Stimulated activated CD4-positive, alpha-beta T cell treated with anti-CD3 and anti-CD28 coated beads, Interleukin-1b, Interleukin-23, amount 100 ng/mL, for 4 hours (primary cell): ENCODE measurements at places on chromosomes 2 and 18.

- peak; percentile 11 for DNase-seq
Observed at GRCh38 chr2:69741229-69741574, 732 bp upstream of the ANXA4 start.

- no peak for DNase-seq
Observed at GRCh38 chr2:181459621-181460021, 2.4 kb downstream of the ITGA4 start.

DNA sequence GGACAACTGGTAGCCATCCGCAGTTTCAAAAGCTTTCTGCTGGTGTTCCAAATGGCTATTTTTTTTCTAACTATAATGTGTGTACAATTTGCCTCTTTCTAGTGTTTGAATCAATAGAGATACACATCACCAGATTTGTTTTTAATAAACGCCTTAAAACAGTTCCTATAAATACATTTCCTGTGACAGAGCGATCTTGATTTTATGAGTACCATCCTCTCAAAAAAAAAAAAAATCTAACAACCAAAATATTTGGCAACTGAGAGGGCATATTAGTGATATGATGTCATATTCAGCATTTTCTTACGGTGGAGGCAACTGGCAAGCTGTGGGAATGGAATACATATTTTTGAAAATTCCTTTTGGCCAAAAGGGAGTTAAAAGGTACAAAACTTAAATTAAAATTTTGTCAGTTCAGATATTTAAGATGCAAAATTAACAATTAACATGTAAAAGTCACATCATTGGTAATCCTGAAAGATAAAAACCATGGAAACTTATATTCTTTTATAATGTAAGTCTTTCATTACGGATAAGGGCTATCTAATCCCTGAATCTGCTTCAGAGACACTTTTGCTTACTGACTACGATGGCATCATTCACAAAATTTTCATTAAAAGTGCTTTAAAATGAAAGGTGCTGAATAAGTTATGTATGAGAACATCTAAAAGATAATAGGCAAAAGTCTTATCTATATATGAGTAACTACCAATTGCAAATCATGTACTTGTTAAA, 268.4 kb downstream of the TCF4 start:
- no peak for DNase-seq

- no peak for DNase-seq
Observed at GRCh38 chr2:222452422-222452950, 28.1 kb downstream of the SGPP2 start.

DNA sequence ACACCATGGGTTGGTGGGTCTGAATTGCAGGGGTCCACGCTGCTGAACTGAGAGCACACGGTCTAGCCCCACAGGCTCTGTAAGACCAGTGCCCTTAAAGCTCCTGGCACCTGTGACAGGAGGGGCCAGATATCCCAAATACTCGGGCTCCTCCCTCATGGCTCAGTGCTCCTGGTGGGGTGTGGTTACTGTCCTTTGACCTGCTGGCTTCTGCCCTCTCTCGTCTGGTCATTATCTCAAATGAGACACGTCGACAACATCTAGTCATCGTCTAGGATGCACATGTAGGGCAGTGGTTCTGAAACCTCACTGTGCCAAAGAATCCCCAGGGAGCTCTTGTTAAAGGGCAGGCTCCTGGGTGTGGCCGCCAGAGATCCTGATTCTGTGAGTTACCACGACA, 258.4 kb downstream of the LOXHD1 start:
- DNase-seq: no peak

DNA sequence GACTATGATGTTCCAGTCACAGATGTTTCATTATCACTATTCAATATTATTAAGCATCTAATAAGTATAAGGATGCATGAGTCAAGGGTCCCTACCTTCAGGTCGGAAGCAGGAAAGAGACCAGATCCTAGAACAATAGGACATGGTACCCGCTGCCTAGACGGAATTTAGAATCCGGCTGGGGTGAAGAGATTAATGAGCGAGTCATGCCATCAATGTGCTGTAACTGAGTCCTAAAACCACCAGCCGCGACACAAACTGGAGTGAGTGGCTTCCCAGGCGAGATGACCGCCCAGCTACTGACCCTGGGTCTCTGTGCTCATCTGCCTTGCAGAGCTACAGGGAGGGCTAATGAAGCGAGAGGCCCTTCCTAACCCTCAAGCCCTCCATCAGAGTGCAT, 73.6 kb downstream of the DNMT3A start:
- DNase-seq: no peak

DNA sequence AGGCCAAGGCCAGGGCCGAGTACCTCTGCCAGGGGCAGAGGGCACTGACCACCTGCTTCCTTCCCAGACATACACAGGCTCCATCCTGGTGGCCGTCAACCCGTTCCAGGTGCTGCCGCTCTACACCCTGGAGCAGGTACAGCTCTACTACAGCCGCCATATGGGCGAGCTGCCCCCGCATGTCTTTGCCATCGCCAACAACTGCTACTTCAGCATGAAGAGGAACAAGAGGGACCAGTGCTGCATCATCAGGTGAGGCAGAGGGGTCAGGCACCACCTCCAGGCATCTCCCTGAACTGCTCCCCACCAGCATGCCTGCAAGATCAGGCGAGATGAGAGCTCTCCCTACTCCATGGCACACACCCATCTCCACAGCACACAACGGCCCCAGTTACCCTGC, 31.1 kb downstream of the MYO7B start:
- DNase-seq: no peak
